ENCODE measurements at places on chromosomes 16 and 17. TPM values are rescaled to one million over a fixed set of nuclear protein-coding genes. Genes with fewer than 3 reads are reported as not detected.

Gene VTN
- 0.19 TPM for total RNA-seq

Gene ICAM2
- total RNA-seq = 27.9 TPM

Gene DRG2
- total RNA-seq = 43.5 TPM

Gene KRTAP3-2
- total RNA-seq = not detected

Gene BMERB1
- total RNA-seq = 43.3 TPM

Gene ABCC11
- 0.38 TPM for total RNA-seq

Gene HIGD1B
- not detected for total RNA-seq

Gene ZNF423
- total RNA-seq = 3.9 TPM

Gene UTS2R
- total RNA-seq = not detected

Gene PLEKHM1
- total RNA-seq = 32.4 TPM

Gene DNAAF8
- total RNA-seq = 2.8 TPM

Gene SYT17
- total RNA-seq = under 0.01 TPM

Gene ATXN1L
- total RNA-seq = 7.3 TPM

Gene GFAP
- under 0.01 TPM for total RNA-seq

Gene TP53TG3C
- total RNA-seq = 0.19 TPM

Gene VMO1
- not detected for total RNA-seq

Gene SMIM36
- not detected for total RNA-seq

Gene RUNDC3A
- not detected for total RNA-seq

Gene NLRP1
- total RNA-seq = 31.8 TPM

Gene CDH16
- 0.19 TPM for total RNA-seq

Gene KIF22
- 15.2 TPM for total RNA-seq

Gene TLCD3B
- total RNA-seq = 0.19 TPM

Gene CD300E
- total RNA-seq = not detected

Gene EIF1
- 69.6 TPM for total RNA-seq

Gene CACNG4
- total RNA-seq = not detected

Gene FSCN2
- 5.1 TPM for total RNA-seq

Data from regular cardiac myocyte (primary cell).